ENCODE measurements at places on chromosomes 6 and 20.

GRCh38 chr6:134658596-134658995 is 291.3 kb downstream of the ALDH8A1 start:
- DNase-seq: no peak

DNA sequence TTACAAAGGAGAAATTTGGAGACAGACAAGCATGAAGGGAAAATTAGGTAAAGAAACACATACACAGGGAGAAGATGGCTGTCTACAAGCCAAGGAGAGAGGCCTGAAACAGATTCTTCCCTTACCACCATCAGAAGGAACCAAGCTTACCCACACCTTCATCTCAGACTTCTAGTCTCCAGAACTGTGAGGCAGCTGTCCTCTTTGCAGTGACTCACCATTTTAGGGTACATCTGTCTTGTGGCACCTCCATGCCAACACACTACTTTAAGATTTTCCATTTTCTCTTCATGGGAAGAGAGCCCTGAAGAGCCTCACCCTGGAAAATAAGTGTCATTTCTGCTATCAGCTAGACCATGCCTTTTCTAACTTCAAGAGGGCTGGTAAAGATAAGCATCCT is 369.3 kb downstream of the FRK start:
- DNase-seq: no peak

- DNase-seq: no peak
These were observed 100.2 kb downstream of the PSMB1 start for GRCh38 chr6:170452767-170453545.

DNA sequence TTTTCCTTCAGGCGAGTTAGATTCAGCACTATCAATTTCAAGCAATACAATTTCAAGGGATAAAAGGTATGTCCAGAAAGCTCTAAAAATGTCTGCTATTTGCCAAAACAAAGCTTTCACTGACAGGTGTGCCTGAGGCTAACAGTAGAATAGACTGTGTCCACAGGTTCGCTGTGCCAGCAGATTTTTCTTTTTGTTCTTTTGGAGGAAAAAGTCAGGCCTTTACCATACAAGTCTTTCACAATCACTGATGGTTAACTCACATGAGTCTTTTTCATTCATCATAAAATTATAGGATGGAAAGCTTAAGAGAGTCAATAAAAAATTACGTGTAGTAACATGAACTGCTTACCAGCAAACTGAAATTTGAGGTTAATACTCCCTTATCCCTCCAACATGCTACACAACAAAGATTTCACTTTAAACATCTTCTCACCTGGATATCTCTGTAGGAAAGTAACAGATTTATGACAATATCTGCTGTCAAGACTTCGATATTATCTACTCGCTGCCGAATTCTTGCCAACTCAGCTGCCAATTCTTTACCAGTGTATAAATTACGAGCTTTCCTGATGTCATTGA is 95.4 kb downstream of the MAP3K5 start:
- no peak for DNase-seq

- DNase-seq: no peak
These were observed 27.0 kb downstream of the PNLDC1 start for GRCh38 chr6:159826968-159827647.

DNA sequence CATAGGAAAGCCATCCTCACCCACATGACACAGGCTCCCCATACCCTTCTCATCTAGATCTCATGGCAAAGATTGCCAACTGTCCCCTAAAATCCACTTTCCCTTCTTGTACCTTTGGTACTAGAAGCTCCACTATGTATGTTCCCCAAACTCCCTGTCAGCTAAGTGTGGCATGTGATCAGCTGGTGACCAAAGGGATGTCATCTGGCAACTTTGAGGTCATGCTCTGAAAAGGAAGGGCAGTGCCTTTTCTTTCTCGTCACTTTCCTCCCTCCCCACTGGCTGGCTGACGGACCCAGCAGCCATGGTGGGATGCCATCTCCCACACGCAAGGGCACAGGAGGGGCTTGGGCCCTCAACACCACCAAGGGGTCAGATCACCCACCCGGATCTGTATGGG is 23.8 kb upstream of the TAF8 start:
- no peak for DNase-seq

- DNase-seq: no peak
These were observed 114.8 kb upstream of the PTPRK start for GRCh38 chr6:128635219-128635618.

DNA sequence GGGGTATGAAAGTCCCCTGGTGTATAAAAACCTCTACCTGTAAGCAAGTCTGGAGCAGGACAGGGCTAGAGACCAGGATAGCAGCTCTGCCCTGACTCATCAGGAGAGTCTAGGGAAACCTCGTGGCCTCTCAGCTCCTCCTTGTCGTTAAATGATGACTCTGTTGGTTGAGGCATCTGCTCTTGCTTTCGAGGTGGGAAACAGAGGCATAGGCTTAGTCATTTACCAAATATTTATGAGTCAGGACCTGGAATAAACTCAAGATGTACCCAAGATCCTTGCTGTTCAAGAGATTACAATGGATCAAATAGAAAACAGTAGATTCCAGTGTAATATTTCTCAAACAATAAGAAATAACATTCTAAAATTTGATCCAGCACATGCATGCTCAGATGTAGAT is 5.5 kb downstream of the MANBAL start:
- peak; percentile 48 for DNase-seq

DNA sequence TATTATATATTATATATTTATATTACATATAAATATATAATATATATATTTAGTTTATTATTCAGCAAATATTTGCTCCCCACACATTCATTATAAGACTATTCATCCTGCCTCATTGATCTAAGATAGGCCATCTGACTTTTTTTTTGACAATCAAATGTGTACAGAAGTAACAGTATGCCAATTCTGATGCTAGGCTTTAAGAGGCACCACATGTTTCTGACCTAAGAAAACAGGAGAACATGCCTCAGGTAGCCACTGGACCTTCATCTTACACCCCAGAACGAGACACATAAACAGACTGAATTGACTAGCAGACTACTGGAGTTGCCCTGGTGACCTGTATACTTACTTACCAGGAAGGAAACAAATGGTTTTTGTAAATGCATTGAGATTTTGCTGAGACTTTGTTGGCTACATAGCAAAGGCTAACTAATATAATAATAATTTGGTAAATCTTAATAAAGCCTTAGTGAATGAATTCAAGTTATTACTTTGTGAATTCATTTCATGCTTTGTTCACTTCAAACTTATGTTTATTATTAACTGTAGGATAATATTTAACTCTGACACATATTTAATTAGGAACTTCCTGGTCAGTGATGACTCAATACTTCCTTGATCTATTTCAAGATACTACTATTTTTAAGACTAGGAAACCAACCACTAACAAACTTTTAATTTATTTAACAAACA is 13.4 kb upstream of the MYO6 start:
- peak; percentile 66 for DNase-seq

DNA sequence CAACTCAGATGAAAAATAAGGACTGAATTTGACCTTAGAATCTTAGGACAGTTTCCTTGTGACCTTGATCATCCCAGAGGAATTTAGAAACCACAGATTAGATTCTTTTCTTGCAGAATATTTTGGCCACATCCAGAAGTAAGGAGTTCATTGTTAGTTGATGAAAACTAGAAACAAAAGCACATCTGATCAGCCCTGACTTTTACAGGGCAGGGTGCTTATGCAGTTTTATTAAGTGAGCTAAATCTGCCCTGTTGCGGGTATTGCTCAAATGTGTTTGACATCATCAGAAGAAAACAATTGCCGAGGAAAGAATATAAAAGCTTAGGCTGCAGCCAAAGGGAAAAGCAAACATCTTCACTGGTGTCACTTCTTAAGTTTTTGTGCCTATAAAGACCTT is 100.8 kb downstream of the MTFR2 start:
- DNase-seq: no peak

DNA sequence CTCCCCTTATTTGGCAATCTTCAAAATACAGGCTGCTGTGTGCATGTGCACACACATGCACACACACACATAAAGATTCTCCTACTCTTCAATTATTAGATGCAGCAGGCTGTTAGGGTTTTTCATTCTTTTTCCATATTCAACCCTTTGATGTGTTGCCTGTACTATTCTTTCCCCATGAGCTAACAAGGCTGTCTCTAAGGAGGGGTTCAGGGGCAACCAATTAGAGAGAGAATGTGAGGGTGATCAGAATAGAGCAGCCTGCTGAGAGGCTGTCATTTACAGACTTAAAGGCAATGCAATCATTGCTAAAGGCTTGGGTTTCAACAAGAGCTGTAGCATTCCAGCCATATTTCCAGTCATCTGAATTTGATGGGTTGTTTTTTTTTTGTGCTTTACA is 467.4 kb upstream of the ID4 start:
- no peak for DNase-seq

DNA sequence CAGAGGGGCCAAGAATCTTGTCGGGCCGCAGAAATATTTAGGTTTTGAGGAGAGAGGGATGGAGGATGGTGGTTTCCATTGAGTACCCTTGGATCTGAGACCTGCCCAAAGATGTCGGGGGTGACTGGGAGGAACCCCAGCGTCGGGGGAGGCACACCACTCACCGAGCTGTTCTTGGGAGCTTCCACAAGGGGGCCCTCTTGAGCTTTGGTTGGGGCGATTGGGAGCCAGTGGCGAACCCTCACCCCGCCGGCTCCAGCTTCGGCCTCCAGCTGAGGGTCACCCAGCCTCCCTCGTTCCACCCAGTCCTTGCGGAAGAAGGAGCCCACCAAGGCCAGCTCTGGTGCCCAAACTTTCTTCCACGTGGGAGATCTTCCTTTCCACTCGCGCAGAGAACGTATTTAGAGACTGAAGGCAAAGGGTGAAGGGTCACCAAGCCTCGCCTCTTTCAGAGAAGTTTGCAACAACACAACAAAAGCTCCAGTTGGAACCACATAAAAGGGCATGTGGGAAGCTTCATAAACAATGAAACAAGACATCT is 33.6 kb downstream of the APCDD1L start:
- no peak for DNase-seq

GRCh38 chr6:157849288-157850017 is 26.4 kb downstream of the SNX9 start:
- no peak for DNase-seq

GRCh38 chr6:135062735-135063134 is 8.1 kb upstream of the HBS1L start:
- no peak for DNase-seq

GRCh38 chr6:19137505-19137904 is 699.7 kb upstream of the ID4 start:
- DNase-seq: no peak

GRCh38 chr20:38543014-38543906 is 37.7 kb upstream of the ADIG start:
- DNase-seq: no peak

- no peak for DNase-seq
These were observed 35.0 kb upstream of the VSX1 start for GRCh38 chr20:25116739-25117458.

DNA sequence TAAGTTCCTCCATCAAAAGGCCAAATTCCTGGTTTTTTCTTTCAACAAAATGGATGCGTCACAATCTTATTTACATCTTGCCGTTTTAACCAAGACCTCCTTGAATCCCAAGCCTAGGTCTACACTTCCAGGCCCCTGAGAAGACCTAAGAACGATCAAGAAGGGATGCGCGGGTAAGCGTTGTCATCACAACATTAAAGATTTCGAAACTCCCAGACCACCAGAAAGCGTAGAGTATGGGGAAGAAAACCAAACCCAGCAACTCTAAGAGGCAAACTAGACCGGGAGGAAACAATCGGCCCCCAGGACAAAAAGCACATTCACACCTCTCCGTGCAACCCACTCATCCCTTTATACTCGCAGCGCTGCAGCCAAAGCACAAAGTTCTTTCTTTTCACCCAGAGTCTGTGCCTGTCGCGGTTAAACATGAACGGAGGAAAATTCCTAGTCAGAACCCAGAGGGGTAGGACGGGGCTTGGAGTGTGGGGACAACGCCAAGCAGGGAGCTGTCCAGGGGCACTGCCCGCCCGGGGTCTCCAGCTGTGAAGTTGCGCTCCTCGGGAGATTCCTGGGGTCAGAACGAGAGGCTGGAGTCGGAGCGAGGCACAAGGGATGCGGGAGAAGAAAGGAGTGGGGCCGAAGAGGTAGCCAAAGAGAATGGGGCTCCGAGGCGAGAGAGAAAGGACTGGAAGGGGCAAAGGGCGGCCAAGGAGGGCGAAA is 725 bp downstream of the OSER1 start:
- no peak for DNase-seq

DNA sequence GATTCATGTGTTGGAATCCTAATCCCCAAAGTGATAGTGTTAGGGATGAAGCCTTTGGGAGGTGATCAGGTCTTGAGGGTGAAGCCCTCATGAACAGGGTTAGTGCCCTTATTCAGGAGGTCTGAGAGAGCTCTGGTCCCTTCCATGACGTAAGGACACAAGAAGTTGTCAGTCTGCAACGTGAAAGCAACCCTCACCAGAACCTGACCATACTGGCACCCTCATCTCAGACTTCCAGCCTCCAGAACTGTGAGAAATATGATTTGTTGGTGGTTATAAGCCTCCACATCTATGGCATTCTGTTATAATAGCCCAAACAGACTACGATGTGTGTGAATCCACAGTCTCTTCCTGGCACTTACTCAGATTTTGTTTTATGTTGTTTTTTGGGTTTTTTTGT is 90.7 kb downstream of the TRERF1 start:
- no peak for DNase-seq

DNA sequence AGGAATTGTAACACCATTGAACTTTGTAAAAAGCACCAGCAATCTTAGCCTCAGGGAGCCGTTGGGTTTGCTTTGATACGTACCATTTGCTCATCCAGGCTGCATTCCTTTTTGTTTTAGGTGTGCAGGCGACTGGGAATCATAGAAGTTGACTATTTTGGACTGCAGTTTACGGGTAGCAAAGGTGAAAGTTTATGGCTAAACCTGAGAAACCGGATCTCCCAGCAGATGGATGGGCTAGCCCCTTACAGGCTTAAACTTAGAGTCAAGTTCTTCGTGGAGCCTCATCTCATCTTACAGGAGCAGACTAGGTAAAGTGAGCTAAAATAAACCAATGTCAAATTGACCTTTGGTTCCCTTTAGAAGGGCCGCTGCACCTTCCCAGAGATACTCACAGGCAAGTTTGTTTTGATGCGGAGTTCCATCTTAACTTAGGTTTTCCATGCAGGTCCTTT is 1.6 kb downstream of the MYLIP start:
- DNase-seq: no peak

- no peak for DNase-seq
These were observed 261.0 kb upstream of the THEMIS start for GRCh38 chr6:128161839-128162238.

All from glomerular endothelial cell (primary cell).